ENCODE measurements at places on chromosomes 12 and 14. TPM values are rescaled to one million over a fixed set of nuclear protein-coding genes. Genes with fewer than 3 reads are reported as not detected.

The TGM1 gene
- total RNA-seq = 0.96 TPM

The RERG gene
- total RNA-seq = 4.5 TPM

The DPPA3 gene
- not detected for total RNA-seq

DNA sequence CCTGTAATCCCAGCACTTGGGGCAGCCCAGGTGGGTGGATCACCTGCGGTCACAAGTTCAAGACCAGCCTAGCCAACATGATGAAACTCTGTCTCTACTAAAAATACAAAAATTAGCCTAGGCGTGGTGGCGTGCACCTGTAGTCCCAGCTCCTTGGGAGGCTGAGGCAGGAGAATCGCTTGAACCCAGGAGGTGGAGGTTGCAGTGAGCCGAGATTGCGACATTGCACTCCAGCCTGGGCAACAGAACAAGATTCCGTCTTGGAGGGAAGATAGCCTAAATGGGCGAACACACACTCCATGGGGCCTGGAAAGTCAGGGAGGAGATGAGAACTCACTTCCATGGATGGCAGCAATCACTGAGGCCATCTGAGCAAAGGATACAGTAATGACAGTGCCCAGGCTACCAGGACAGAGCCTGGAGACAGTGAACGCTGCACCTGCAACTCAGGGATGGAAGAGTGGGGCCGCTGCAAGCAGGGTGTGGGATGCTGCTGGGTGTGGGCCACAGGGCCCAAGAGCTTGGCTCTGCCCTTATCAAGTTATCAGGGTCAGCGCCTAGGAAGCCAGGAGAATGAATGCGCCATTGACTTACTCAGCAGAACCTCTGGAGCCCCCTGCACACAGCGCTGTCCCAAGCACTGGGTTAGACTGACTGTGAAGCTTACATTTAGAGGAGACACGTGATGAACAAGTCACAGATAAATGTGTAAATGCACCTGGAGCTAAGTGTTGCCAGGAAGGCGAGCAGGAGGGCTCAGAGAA is 28.9 kb downstream of the FOXN3 start:
- no peaks in the 10 kb centered on the region for H3K27me3 ChIP-seq
- H3K4me3 ChIP-seq = no peak overlapping the region
- peaks cover 94% of the 10 kb centered on the region for H3K4me1 ChIP-seq
- H3K27ac ChIP-seq = peak overlapping the region; percentile 23

The DHRS7 gene
- 29.5 TPM for total RNA-seq

GRCh38 chr12:116068853-116069252 is 208.6 kb downstream of the MED13L start:
- no peaks in the 10 kb centered on the region for H3K27me3 ChIP-seq
- no peak overlapping the region for H3K27ac ChIP-seq
- H3K4me3 ChIP-seq = no peak overlapping the region
- peaks cover 75% of the 10 kb centered on the region for H3K4me1 ChIP-seq

DNA sequence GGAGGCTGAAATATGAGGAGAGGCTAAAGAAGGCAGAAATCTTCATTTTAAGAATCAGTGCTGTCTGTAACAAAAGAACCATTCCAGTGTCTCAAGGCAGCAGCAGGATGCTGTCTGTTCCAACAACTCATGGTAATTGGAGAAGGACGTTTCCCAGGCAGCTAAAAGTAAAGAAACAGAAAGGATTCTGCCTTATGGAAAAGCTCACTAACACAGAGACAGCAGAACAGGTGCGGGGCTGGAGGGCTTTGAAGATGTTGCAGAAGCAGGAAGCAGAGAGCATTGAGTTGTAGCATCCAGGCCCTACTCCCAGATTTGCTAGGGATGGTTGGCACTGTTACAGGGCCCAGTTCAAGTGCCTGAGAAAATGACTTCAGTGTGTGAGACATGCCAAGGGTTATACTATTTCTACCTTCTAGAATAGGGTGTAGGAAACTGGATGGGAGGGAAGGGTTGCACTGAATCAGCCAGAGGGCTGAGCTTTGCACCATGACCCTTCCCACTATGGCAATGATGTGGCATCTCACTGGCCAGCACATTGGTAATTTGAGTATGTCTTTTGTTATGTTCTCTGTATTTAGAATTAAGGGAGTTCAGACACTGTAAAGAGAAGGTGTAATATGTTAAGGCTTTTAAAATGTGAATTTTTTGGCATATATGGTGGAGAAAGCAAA is 160.0 kb upstream of the FBXO33 start:
- no peak overlapping the region for H3K27ac ChIP-seq
- no peaks in the 10 kb centered on the region for H3K36me3 ChIP-seq
- no peak overlapping the region for H3K4me3 ChIP-seq

GRCh38 chr14:78088916-78089315 is 81.3 kb upstream of the NRXN3 start:
- H3K4me3 ChIP-seq = no peak overlapping the region
- no peak for DNase-seq
- H3K4me1 ChIP-seq = no peaks in the 10 kb centered on the region
- H3K36me3 ChIP-seq = no peaks in the 10 kb centered on the region

DNA sequence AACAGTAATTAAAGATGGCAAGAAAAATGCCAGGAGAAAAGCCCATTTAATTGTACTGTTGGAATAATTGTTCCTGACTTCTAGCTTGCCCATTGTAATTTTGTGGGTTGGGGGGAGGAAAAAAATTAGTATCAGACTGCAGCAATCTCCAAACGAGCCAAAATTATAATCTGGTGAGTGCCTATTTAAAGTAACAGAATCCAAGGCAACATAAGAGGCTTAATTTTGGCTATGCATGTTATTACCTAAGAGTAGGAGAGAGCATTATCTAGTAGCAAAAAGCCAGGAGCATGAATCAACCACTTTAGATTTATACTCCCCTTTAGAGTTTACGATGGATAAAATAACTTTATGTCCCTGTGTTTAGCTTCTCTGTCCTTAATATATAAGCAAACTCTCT is 14.6 kb upstream of the DENND5B start:
- H3K27ac ChIP-seq = peak overlapping the region; percentile 60
- H3K4me3 ChIP-seq = no peak overlapping the region
- H3K27me3 ChIP-seq = no peaks in the 10 kb centered on the region
- DNase-seq = no peak

The TSPAN9 gene
- total RNA-seq = 305 TPM

- H3K27me3 ChIP-seq = no peaks in the 10 kb centered on the region
- H3K4me1 ChIP-seq = peaks cover 61% of the 10 kb centered on the region
- no peak for DNase-seq
These were observed 137.6 kb downstream of the ZFP36L1 start for GRCh38 chr14:68655021-68655831.

GRCh38 chr14:77421201-77421600 is 2.1 kb downstream of the NOXRED1 start:
- no peaks in the 10 kb centered on the region for H3K4me1 ChIP-seq
- H3K27me3 ChIP-seq = no peaks in the 10 kb centered on the region
- peaks cover 54% of the 10 kb centered on the region for H3K36me3 ChIP-seq
- H3K27ac ChIP-seq = no peak overlapping the region

GRCh38 chr12:119746169-119746568 is 78.2 kb downstream of the PRKAB1 start:
- H3K27me3 ChIP-seq = no peaks in the 10 kb centered on the region
- no peak overlapping the region for H3K4me3 ChIP-seq
- H3K4me1 ChIP-seq = no peaks in the 10 kb centered on the region
- H3K27ac ChIP-seq = no peak overlapping the region
